ENCODE measurements at places on chromosomes 5 and 9. TPM values are rescaled to one million over a fixed set of nuclear protein-coding genes. Genes with fewer than 3 reads are reported as not detected.
A peak's percentile ranks its signal among the peaks of the same experiment; 100 is the strongest.

DNA sequence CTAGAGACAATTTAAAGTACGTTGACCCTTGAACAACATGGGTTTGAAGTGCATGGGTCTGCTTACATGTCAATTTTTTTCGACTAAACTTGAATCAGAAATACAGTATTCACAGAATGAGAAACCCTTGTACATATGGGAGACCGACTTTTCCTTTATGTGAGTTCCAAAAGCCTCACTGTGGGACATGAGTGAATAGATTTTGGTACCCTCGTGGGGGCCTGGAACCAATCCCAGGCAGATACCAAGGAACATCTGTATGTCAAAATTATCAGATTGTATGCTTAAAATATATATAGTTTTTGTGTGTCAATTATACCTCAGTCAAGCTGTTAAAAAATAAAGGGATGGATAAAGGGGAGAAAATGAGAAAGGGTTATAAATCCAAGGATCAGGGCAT is 78.7 kb upstream of the MAN2A1 start:
- DNase-seq: no peak

TAS2R1 gene
- not detected for total RNA-seq

ARPC5L gene
- total RNA-seq: 36.5 TPM

DNA sequence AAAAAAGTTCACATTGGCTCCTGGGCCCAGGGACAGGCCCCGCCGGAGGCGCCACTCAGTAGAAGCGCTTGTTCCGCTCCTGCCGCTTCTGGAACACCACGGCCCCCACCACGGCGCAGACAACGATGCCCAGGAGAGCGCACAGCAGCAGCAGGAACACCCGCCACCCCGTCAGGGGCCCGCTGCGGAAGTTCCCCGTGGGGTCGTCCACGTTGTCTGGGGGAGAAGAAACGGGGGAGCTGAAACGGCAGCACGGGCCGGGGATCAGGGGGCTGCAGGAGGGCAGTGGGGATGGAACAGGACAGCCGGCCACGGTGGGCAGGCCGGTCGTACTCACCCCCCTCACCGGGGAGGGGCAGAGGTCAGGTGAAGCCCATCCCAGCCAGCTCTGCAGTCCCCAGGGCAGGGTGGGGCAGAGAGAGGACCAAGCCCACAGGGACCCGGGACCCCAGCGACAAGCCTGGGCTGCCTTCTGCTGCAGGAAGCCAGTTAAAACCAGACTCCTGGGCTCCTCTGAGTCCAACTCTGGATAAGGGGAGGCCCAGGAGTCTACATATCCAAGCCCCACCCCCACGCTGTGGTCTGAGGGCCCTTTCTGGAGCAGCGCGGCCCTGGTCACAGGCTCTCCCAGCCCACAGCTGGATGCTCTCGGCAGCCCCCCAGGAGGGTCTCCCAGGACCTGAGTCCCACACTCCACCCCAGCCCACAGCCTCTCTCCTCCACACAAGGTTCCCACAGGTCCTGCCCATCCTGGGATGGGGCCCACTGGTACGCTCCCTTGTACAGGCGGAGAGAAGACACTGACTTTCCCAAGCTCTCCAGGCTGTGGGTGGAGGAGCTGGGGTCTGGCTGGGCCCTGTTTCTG is 19.2 kb downstream of the LMAN2 start:
- DNase-seq: no peak

DAB2IP gene
- 103 TPM for total RNA-seq

LCP2 gene
- 21.7 TPM for total RNA-seq

DNA sequence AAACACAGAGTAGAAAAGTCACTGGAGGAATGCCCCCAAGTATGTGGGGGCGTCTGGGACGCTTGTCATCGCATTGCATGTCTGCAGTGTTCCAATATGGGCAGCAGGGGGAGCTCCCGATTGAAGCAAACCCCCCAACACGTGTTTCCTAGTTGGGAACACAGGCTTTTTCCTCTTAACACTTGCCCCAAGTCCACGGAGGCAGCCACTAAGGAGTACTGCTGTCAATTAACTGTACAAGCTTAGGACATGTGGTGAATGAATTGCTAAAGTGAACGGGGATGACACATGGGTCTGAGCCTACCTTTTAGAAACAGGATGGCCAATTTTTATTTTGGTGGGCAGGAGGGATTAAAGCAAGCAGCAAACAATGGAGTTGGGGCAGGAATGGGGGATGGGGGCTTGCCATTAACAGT is 2.2 kb downstream of the GABRB2 start:
- no peak for DNase-seq

HSPB3 gene
- 0.68 TPM for total RNA-seq

DNA sequence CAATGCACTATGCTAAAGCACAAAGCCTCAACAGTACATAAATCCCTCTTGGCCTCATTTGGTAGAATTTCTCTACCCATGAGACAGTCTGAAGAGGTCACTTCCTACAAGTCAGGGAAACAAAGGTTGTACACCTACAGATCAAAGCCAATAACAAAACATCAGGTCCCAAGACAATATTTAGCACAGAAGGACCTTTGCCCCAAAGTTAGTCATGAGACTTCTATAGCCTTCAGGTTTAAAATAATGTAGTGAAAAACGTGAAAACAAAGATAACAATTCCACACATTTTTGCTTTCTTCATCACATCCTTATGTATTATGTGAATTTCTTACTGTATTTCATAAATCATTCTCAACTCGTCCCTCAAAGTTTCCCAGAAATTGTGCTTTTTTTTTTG is 15.8 kb downstream of the AFF4 start:
- DNase-seq: no peak

SLC1A3 gene
- total RNA-seq: 33.4 TPM

- DNase-seq: no peak
Measured at GRCh38 chr5:149790276-149790675, 60.2 kb downstream of the PPARGC1B start.

DNA sequence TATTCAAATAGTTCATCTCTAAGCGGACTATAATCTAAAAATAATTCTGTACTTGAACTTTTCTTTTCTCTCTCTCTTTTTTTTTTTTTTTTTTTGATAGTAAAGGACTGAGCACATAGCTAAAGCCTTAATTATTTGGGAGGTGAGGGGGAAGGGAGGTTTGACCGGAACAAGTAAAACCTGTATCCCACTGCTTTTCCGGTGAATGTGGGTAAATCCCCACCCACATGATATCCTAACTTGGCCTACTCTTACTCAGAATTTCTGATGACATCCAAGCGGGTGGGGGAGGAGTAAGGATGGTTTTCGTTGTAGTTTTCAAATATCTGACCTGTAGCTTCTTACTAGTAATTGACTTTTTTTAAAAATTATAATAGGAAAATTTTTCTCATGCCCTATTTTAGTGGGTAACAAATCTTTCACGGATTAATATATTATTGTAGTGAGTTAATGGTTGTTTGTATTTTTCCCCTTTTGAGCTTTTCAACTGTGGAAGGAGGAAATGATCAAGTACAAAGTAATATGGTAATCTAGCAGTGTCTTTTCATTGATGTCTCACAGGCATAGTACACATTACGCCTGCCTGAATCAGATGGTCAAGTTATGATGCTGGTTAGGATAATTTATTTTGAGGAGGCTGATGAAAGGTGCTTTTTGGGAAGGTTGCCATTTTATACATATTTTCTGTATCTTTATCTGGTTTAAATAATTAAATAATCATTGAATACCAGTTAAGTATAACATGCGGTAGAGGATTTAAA is 2.2 kb upstream of the ELL2 start:
- no peak for DNase-seq

EQTN gene
- 0.44 TPM for total RNA-seq

COL15A1 gene
- 63.2 TPM for total RNA-seq

- DNase-seq: no peak
Measured at GRCh38 chr5:167840527-167841130, 450.8 kb upstream of the WWC1 start.

DNA sequence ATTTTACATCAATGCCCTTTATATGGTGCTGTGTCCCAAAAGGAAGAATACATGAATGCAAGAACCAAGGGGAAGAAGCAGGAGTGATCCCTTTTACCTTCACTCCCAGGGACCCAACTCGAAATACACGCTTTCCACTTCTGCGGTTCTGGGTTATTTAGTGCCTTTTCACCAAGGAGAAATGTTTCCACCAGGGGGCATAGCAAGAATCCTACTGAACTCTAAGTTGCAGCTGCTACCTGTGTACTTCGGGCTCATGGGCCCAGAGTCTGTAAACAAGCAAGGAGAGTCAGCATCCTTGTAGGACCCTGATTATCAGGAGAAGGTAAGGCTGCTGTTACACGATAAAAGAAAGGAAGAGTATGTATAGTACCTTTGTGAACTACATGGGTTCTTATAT is 45.7 kb downstream of the DPYSL3 start:
- DNase-seq: no peak

GRCh38 chr9:286071-286740 is 71.5 kb downstream of the DOCK8 start:
- no peak for DNase-seq

- DNase-seq: no peak
Measured at GRCh38 chr5:8864053-8864452, 681.8 kb downstream of the SEMA5A start.

DNA sequence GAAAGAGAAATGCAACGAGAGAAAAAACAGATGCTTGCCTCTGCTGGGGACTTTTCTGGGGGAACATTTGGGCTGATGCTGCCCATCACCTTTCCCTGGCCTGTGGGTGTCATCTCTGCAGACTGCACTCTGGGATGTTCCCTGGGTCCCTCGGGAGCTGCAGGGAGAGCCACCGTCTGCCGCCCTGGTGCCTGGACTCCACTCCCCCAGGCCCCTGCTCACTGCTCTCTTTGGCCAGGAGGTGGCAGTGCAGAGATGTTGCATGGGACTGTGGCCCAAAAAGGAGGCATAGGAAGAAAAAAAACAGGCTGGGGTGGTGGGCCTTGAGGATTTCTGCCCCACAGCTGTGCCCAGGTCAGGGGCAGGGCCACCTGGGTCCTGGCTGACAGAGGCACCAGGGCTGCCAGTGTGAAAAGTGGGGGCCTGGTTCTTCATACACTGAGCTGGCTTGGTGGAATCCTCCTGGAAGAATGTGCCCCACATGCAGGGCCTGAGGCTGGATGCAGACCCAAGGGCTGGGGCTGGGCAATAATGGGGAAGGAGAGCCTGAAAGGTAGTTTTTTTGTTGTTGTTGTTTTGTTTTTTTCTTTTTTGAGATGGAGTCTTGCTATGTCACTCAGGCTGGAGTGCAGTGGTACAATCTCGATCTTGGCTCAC is 353.6 kb downstream of the SLIT3 start:
- no peak for DNase-seq

- no peak for DNase-seq
Measured at GRCh38 chr5:95812074-95812471, 10.5 kb downstream of the GLRX start.

DNA sequence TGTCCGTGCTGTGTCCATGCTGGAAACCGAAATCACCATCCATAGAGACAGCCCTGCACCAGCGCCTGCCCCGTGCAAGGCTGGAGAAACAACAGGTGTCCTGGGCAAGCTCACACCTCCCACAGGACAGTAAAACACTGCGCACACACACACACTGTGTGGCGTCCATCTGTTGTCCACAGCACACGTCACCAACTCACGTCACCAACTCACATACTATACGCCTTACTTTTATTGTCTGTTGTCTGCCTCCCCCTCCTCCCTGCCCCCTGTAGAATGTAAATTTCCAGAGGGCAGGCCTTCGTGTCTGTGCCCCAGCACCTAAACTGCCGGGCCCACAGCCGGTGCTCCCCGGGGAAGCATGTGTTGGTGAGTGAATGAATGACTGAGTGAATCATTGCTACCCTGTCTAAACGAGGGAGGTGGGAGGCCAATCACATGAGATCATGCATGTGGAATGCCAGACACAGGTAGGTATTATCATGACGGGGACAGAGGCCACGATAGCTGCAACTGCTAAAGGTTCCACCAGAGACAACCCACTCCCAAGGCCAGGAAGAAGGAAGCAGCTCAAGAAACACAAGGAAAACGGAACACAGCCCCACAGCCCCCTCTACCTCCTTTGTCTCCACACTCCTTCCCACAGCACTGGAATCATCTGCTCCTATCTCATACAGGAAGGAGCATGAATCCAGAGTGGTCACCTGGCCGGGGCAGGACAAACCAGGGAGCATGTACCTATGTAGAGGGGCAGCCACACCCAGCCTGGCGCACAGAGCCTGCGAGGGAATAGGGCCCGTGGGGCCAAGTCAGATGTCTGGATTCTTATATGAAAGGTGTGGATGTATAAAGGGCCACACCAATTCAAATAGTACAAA is 41.9 kb downstream of the STK10 start:
- no peak for DNase-seq

CMYA5 gene
- total RNA-seq: 33.4 TPM

DNA sequence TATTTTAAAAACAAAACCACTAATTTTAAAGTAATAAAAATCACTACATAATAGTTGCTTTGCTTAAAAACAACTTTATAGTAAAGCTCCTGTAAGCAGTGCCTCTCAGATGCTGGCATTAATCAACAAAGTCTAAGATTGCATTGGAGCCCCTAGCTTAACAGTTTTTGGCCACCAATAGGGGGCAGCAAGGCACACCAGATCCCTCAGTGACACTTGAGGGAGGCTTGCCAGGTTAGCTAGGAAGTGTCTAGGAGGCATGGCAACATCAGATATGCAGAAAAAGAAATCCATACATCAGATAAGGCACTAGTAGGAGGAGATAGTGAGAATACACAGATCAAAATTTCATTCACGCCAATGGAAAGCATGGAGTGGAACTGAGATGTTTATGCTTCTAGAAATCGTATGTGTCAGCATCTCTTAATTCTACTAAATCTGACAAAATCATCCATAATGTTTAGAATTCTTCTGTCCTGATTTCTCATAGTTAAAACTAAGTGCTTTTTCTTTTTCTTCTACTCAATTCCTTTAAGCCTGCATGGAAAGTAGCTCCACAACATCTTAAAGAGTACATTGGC is 73.6 kb upstream of the PAM start:
- DNase-seq: peak; percentile 70

CDC23 gene
- total RNA-seq: 26.8 TPM

DPYSL3 gene
- 130 TPM for total RNA-seq

- DNase-seq: no peak
Measured at GRCh38 chr9:32867026-32867425, 83.7 kb downstream of the TMEM215 start.

GRCh38 chr9:71678999-71679398 is 89.3 kb downstream of the CEMIP2 start:
- no peak for DNase-seq

FBN2 gene
- total RNA-seq: 4.8 TPM

DNA sequence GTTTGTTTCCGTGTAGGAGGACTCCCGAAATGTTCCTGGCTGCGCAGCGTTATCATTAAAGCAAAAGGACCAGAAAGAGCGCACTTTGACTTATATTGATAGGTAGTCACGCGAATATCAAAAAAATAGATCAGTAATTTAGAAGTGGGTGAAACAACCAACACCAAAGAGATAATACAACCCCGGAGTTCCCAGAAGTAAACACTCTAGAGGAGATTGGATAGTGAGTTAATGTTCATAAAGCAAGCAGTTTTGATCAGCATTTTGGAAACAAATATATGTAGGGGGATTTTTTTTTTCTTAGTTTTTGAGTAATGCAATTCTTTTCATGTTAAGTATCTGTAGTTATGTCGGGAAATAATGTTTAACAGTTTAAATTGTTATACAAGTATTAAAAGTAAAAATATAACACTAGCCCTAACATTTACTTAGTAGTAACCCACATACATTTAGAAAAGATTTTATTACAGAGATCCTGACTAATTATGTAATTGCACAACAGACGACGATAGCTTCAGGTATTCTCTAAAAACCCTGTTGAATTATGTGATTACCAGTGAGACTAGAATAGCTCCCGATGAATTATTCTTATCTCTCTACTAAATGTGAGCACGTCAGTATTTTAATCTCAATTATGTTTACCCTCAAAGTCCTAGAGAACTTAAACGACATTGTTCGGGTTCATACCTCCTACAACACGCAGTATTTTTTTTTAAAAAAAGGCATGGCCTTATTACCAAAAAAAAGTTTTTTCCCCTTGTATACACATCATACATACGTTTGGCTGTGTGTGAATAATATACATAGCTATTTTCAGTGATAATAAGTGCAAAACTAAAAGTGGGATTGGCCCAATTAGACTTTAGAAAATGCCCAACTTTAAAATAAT is 9.4 kb upstream of the NFIB start:
- no peak for DNase-seq

All from ureter (tissue), 1 donor.